Activated CD4-positive, CD25-positive, alpha-beta regulatory T cell (primary cell): ENCODE measurements at places on chromosomes 5 and 9.

- no peak for DNase-seq
These were observed 54.0 kb downstream of the PCA3 start for GRCh38 chr9:76818271-76818670.

- no peak for DNase-seq
These were observed 567.0 kb downstream of the CETN3 start for GRCh38 chr5:89842531-89842930.

GRCh38 chr9:132800038-132800648 is 77.9 kb downstream of the AK8 start:
- DNase-seq: peak; percentile 23

DNA sequence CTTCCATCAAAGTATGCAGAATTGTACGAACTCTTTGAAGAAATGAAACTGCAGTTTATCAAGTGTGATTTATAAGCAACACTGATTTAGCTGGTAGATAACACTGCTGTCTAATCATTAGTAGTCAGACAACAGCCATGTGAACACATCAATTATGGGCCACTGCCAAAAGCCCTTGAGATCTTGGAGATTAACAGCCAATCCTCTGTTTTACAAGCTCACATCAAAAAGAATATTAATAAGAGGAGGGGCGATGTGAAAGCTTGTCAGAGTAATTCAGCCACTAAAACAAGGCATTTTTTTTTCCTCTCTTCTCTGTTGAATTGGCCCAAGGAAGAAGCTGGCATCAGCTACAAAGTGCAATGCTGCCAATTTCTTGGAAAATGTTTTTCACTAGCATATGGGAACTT is 28.1 kb downstream of the ZNF608 start:
- no peak for DNase-seq

GRCh38 chr9:107621436-107621835 is 131.9 kb upstream of the KLF4 start:
- DNase-seq: no peak

DNA sequence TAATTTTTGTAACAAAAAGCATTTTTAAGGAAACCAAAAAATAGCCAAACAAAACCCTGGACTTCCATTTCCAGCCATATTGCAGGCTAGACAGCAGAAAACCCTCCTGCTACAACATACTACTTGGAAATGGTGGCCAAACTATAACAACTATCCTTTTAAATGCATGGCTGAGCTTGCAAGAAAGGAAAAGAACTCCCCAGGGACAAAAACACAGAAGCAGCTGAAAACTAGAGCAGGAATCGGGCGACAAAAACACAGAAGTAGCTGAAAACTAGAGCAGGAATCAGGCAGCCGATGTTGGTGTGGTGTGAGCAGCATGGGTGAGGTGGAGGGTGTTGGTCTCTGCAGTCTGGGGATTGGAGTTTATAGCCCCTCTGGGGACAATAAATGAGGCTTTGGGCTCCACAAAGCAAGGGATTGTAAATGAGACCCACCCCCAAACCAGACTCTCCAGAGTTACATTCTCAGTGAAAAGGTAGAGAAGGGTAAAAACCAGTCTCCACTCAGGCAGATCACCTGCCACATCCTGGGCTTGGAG is 95.2 kb downstream of the C9orf50 start:
- no peak for DNase-seq

DNA sequence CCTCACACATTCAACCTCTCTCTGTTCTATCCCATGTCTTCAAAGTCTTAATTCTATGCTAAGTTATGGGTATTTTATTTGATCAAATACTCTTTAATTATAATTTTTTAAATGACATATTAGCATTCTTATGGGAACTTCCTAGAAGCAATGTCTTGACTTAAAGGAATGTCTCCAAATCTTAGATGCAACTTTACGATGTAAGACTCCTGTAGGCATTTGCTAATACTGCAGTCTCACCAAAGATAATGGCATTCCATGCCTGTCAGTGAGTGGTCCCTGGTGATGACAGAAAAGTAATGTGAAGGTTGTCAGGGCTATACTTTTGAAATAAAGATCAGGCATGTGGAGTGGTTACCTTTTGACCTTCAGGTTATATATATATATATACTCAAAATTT is 1654.2 kb upstream of the WWC1 start:
- no peak for DNase-seq

DNA sequence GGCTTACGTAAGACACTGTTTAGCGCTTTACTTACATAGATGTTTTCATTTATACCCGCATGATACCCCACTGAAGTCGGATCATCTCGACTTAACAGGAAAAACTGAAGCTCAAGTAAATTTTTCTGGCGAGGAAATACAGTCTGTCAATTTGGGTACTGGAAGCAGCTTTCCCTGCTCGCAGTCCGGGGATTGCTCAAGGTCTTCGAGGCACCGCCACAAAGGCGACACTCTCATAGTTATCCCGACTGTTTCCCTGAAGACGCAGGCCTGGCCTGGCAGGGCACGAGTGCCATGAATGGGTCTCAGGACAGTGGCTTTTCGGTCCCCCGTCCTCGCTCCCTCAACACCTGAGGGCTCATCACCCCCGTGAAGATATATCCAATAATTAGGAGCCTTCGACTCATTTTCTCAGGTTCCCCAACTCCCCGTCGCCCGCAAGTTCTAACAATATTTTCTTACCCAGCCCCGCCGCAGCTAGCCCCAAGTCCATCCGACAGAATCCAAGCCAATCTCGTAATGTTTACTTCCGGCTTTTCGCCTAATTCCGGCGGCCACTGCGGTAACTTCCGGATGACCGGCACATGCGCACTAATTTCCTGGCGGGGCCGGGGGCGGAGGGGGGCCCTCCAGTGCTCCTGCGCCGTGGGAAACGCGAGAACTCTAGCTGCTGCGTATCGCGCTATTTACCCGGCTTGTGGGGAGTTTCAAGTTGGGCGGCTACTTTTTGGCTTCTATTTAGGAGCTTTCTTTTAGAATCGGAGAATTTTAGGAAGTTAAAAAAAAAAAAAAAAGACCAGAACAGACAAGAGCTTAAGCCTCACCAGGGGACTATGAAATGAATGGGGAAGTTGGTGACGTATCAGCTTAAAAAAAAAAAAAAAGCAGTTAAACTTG is at the start of gene SLU7:
TSS of gene SLU7 (minus strand) at position 521 of the 897 bp plus-strand sequence. CDS start 3,787 bp downstream, outside the sequence.
- DNase-seq: peak; percentile 88

DNA sequence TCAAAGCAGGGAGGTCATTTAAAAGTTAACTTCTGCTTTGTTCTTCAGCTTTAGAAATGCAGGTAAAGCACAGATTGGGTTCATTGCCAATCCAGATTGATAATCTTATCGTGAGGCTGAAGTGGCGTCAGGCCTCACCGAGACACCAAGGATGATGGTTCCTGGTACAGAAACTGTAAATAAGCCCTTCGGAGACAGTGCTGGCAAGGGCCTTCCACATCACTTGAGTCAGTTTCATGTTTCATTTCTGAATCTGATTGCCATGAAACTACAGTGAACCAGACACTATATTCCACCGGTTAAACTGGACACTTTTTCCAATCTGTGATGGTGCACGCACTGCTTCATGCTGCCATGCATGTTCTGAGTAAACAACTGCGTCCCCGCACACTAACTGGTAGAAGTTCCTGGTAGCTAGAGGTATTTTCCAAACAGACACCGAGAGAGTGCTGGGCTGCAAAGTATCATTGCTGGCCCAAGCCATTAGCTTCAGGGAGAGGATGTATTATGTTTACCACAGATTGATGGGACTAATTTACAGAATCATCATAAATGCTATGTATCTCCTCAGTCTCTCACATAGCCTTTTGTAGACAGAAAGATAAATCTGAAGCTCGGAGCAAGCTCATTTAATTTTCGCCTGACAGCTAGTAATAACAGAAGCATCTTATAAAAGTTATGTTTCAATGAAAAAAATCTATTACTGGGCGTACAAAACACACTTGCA is 336.1 kb downstream of the GLIS3 start:
- no peak for DNase-seq

DNA sequence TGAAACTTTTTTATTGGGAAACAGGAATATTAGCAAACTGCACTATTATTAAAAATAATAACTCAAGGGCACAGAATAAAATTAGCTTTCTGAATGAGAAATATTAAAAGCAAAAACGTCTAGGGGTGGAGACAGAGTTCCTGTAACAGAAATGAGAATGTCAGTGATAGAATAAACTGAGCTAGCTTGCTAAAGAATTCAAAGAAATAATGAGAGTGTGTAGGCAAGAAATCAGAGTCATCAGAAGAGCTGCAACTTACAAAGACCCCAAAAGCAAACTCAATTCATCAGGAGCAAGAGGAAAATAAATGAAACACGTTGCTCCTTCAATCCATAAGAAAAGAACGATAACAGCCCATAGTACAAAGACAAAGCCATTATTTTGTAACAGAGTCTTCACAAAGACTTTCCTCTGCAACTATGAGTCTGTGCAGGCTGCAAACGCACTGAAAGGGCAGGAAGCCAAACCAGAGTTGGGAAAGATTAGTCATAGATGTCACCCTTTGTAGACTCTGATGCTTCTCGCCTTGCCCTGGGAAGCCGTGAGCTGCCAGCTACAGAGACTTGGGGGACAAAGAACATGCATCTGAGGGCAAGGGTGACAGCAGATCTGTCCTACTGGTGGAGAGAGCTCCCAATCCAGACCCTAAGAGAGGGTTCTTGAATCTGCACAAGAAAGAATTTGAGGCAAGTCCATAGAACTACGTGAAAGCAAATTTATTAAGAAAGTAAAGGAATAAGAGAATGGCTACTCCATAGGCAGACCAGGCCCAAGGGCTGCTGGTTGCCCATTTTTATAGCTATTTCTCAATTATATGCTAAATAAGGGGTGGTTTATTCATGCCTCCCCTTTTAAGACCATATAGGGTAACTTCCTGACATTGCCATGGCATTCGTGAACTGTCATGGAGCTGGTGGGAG is 40.8 kb downstream of the SHC3 start:
- no peak for DNase-seq

DNA sequence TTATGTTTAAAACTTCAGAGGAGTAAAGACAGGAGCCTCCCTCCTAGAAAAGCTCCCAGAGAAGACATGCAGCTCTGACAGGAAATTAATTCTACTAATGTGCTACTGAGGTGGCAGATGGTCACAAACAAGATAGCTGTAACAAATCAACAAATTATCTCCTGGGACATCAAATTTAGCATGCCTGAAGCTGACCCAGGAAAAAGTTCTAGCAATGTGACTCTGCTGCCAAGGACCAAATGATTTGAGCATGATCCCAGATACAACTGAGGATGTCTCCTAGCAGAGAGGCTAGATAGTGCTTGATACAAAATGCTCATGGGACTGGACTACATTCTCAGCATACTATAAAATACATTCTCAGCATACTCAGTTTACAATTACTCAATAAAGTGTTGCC is 413.5 kb upstream of the SMC2 start:
- DNase-seq: no peak

DNA sequence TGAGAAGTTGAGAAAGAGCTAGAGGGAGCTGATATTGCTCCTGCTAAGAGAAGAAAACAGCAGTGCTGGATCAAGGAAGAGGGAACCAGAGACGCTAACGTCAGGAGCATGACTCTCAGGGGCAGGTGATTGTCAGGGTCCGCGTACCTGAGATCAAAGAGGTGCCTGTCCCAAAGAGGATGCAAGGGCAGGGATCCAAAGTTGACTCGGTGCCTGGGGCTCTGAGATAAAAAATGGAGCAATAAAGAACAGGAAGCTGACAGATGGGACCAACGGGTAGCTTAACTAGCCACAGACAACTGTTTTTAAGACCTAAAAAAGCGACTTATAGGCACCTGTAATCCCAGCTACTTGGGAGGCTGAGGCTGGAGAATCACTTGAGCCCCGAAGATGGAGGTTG is 517.8 kb downstream of the IRX1 start:
- DNase-seq: no peak

DNA sequence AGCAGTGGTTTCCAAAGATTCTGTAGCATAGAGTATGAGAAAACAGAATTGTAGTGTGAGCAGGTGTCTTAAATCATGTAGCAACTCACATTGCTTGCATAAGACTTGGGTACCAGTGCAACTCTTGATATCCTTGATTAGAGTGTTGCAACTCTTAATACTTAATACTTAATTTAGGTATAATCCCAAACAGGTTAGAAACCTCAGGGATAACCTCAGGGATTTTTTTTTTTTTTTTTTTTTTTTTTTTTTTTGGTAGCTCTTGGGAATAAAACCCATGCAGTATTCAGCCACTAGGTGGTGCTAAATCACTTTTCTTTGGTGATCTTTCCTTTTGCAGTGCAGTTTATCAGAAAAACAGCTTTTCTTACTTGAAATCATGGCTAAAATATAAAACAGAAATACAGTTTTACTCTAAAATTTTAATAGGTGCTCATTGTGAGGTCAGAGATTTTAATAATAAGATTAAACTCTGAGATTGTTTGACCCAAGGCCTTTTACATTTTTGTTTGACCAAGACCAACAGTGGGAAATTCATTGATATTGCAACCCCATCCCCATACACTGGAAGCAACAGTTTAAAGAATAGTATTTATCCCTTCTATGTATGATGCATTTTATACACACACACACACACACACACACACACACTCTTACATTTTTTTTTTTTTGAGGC is 55.3 kb downstream of the ERAP1 start:
- DNase-seq: no peak

- DNase-seq: no peak
These were observed 32.8 kb downstream of the GALNT10 start for GRCh38 chr5:154223320-154223719.

DNA sequence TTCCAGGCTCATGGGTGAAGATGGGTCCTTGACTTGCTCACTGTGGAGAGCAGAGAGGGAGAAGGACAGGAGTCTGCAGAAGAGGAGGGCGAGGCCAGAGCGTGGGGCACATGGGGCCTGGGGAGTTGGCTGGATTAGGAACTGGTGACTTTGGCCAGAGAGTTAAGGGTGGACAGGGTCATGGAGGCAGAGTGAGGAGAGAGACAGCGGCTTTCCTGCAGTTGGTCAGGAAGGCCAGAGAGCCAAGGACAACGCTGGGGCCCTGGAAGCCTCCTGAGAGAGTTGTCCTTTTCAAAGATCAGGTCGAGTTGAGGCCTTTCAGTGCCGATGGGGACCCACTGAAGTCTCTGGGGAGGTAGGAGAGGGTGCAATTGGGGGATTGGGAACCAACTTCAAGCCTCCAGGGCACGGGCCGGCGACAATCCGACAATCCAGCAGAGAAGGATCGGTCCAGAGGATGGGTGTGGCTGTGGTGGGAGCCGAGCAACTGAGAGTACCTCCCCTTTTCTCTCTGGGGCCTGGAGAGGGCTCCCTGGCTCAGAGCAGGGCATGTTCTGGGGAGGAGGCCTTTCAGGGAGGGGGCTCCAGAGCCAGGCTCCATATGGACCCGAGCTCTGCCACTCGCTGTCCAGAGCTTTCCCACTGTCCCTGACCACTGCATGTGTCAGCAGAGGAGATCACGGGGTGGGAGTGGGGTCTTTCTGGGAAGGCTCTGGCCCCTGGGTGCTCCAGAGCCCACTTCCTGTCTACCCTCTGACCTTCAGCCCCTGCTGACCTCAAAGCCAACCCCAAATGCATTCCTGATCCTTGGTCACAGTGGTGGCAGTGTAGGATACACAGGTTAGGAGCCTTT is 7.5 kb upstream of the PHYHD1 start:
- DNase-seq: no peak
